Kidney (tissue), 22 donors: ENCODE measurements at places on chromosomes 12 and 14. TPM values are rescaled to one million over a fixed set of nuclear protein-coding genes. Genes with fewer than 3 reads are reported as not detected.

DNA sequence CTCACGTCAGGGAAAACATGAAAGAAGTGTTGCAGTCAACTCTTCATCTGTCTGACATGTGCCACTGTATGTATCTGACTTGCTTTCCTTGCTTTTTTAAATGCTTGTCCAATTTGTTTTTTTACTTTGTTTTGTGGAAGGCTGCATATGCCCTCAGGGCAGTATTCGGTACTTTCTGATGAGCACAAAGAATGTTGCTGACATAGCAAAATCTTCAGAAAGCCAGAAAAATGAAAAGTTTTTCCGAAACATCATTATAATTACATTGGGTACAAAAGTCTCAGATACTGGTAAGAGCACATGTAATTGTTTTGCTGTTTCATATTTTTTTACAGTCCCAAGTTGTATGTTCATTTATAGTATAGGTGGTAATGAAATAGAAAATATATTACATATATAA is 144.3 kb downstream of the NTS start:
- no peak for DNase-seq

DNA sequence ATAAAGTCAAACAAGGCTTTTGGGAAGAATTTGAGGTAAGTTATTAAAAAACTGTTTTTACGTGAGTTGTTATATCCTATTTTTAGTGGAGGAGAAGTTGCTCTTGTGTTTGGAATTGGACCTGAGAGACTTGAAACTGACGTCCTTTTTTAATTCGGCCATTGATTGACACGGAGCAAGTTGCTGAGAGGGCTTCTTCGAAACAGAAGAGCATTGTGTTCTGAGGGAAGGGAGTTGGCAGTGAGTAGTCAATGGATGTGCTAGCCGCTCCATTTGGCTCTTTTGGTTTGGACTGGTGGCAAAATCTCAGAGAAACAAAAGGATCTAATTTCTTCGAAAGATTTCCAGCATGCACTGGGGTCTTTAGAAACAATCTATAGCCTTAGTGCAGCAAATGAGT is 37.3 kb downstream of the PTPN11 start:
- DNase-seq = no peak

DNA sequence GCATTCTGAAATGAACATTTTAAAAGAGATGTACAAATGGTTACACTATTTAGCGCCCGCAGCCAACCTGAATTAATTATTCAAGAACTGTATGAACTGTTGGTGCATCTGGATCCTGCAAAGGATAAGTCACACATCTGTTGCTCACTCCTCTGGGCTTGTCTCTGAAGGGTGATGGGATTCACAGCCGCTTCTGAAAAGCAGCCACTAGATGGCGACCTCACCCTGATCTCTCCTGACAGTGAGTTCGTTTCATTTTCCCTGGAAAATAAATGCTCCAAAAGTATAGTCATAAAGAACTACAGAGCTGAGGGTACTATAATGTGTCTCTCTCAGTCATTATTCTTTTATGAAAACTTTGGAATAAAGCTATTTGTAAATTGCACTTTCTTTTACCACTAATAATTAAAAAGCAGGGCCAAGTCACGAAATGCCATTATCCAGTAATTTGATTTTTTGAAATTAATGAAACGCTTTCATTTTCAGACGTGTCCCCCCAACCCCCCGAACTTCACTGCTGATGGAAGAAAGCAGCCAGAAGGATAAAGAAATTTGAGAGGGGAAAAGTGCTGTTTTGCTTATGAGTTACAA is 789.6 kb downstream of the NRXN3 start:
- DNase-seq = peak; percentile 64

DNA sequence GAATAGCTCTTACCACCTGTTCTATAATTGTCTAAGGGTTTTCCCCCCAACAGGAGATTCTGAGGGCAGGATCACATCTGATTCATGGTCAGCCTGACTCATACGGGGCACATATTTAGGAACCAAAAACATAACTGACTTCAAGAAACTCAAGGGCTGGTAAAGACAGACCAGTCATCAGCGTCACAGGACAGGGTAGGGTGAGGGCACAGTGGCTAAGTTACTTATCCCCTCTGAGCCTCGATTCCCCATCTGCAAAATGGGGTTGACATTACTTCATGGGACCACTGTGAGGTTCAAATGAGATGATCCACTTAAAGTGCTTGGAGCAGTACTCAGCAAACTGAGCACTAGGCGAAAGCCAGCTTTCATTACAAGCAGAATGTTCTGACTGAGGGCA is 606 bp downstream of the CINP start:
- DNase-seq = no peak

GRCh38 chr12:80745851-80746505 is 29.3 kb downstream of the MYF5 start:
- DNase-seq = no peak

DNA sequence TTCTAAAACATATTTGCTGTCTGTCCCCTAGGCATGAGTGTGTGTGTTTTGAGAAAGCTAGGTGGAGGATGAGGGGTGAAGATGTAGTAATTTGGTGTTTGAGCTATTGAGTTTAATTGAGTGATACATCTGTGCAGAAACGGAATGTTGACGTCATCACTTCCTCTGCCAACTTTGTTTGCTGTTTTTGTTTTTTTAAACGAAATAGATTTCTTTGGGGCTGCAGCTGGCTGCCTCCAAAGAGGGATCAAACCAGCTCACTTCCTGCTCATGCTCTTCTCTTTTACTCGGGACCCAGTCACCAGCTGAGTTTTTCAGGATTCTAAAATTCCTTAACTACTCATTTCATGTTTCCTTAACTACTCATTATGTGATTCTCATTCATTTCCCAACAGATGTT is 19.5 kb upstream of the CRACR2A start:
- DNase-seq = no peak

- DNase-seq = no peak
Observed at GRCh38 chr12:85157035-85157603, 121.0 kb downstream of the LRRIQ1 start.

- no peak for DNase-seq
Observed at GRCh38 chr12:130622803-130623202, 93.3 kb downstream of the RIMBP2 start.

- no peak for DNase-seq
Observed at GRCh38 chr12:111216387-111217159, 152.3 kb downstream of the PHETA1 start.

The BCL11B gene
- 3.3 TPM for total RNA-seq

DNA sequence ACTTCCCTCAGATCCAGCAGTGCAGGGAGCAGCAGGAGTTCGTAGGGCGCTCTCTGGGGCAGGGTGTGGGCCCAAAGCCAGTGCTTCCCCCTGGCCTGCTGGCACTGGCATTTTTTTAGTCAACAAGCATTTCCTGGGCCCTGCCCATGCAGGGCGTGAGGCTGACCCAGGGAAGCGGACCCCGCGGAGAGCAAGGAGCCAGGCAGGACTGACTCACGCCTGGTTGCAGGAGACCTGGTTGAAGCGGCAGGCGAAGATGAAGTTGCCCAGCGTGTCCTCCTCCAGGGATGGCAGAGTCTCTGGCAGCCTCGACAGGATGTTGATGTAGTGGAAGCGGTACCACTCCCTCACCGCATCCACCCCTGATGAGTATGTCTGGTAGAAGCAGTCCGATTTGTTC is 13.5 kb downstream of the SCNN1A start:
- no peak for DNase-seq

DNA sequence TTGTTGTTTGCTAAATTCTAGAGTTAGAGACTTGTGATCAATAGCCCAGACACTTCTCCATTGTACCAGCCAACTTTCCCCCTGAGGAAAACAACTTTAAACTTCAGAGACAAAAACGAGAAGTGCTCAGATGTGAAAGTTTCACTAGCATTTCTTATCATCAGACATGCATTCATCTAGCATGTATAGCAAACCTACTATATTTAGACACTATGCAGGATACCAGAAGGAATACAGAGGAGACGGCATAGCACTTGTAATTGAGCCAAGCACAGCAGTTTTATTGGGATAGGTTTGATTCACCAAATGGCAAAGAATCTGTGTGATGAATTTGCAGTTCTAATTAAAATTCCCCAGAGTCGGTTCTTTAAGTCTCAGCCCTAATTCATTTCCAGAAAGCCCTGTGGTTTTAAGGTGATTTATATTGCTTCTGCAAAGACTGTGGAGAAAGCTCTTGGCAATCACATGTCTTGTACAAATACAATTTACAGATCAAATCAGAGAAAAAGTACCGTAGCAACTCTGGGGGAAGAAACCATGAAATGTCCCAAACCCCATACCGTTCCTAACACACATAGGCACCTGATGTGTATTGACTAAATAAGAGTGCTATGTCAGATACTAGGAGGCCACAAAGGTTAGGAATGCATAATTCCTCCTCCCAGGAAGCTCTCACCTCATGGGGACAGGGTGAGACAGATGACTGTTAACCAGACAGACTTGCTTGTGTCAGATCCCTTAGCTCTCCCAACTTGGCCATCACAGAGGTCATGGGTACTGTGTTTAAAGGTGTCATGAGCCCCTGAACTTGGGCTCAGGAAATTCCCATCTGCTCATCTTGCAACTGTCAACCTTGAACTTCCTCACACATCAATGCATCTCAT is 69.6 kb upstream of the KRAS start:
- DNase-seq = no peak

DNA sequence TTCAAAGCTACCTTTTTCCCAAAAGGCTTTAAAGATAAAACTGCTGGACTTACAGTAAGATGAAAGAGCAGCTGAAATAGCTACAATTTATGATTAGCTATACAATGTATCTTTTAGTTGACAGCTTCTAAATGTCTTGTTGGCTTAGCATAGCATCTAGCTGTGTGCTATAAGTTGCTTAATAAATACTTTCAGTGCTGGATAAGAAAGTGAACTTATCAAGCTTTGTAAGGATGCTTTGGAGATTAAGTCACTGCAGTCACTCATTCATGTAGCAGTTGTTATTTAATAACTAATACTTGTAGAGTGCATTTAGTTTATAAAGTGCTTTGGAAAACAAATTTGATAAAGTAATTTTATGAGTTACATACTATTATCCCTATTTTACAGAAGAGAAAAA is 14.6 kb downstream of the CFAP54 start:
- no peak for DNase-seq

The MMP14 gene
- 108 TPM for total RNA-seq

DNA sequence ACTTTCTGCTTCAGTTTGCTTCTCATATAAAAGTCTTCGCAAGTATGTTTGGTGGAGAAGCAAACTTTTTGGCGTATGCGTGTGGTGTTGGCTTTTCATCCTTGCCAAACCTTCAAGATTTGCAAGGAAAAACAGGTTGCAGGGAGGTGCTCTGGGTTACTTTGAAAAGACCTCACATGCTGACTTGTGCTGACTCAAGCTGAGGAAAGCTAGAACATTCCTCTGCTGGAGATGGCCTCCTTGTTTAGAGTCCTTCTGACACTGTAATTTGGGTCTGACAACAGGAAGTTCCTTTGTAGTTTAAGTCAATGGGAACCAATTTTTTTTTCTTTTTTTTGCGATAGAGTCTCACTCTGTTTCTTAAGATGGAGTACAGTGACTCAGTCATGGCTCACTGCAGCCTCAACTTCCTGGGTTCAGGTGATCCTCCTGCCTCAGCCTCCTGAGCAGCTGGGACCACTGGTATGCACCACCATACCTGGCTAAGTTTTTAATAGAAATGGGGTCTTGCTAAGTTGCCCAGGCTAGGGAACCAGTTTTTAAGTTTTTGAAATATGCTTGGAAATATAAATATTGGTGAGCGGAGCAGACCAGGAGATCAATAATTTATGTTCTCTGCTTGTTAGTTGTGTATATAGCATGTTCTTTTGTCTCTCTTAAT is 2.6 kb upstream of the ACACB start:
- no peak for DNase-seq

- no peak for DNase-seq
Observed at GRCh38 chr12:50620109-50620977, 115.6 kb downstream of the DIP2B start.
